ENCODE measurements at places on chromosomes 3 and 15. TPM values are rescaled to one million over a fixed set of nuclear protein-coding genes. Genes with fewer than 3 reads are reported as not detected.

- DNase-seq, result no peak
These were observed 13.8 kb downstream of the FOXL2 start for GRCh38 chr3:138933068-138933668.

- no peak for DNase-seq
These were observed 831.0 kb downstream of the TUSC7 start for GRCh38 chr3:117540597-117540996.

GRCh38 chr3:243356-243725, 46.8 kb downstream of the CHL1 start:
- DNase-seq, result no peak

GRCh38 chr15:68258692-68259091, 18.9 kb upstream of the FEM1B start:
- no peak for DNase-seq

- DNase-seq, result no peak
These were observed 443.3 kb upstream of the TPRG1 start for GRCh38 chr3:188728371-188728896.

DNA sequence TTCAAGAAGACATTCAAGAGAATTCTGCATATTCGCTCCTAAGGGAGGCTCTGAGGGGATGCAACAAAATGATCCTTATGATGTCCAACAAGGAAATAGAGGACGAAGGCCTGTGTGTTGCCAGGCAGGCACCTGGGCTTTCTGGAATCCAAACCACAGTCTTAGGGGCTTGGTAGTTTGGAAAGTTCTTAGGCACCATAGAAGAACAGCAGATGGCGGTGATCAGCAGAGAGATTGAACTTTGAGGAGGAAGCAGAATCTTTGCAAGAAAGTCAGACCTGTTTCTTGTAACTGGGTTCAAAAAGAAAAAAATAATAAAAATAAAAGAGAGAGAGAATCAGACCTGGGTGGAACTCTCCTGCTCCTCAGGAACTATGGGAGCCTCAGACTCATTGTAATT, 11.7 kb upstream of the ATG7 start:
- no peak for DNase-seq

DNA sequence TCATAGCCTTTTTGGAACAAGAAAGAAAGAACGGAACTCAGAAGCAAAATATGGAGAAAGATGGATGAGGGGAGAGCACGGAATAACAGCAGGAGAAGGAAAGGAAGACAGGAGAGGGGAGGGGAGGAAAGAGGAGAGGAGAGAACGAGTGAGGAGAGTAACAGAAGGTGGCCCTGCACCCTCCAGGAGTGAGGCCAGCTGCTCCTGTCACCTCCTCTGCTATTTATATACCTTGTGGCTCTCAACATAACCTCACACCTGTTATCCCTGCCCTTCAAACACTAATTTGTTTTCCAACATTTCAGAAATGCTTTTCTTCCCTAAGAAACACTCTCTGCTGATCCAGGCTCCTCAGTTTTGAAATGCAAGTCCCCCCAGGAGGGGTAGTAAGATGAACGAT, 53.4 kb upstream of the ATP2B2 start:
- no peak for DNase-seq

Gene CEMIP
- not detected for total RNA-seq

Gene EOMES
- total RNA-seq, result 0.29 TPM

DNA sequence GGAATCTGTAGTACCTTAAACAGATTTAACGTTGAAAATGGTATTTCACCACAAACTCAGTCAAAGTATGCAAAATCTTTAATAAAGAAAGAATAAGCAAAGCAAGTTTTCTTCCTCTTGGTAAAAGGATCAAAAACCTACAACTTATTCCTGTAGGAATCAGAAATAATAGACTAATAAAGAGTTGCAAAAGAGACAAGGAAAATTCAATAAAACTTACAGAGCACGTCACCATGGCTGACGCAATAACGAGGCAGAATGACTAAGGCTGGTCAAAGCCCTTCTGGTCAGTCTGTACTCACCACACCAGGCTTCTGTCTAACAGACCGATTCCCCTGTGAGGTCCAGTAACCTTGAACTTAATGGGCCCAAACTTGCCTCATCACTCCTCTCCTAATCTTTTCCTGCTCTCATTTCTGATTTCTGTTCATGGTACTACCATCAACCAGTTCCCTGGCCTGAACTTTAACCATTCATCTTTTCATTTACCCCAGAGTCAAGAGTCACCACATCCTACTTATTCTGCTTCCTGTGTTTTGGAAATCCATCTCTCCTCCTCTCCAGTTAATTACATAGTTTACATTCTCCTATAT, 5.0 kb downstream of the MASP1 start:
- no peak for DNase-seq

GRCh38 chr3:195595785-195596531, 12.2 kb upstream of the APOD start:
- DNase-seq, result no peak
